ENCODE measurements at places on chromosomes 1 and 21.

DNA sequence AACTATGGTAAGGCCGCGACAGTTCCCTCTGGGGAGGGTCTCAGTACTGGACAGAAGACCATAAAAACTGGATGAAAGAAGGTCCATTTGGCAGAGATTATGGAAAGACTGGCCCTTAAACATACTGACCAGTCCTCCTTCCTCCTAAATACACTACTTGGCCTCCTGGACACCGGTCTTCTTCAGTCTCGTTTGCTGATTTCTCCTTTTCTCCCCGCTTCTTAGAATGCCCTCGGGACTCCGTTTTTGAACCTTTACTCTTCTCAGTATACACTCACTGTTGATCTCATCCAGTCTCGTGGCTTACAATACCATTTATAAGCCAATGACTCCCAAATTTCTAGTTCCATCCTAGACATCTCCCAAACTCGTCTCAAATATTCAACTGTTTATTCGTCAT, 694 bp upstream of the MRPL9 start:
- DNase-seq: peak; percentile 2

DNA sequence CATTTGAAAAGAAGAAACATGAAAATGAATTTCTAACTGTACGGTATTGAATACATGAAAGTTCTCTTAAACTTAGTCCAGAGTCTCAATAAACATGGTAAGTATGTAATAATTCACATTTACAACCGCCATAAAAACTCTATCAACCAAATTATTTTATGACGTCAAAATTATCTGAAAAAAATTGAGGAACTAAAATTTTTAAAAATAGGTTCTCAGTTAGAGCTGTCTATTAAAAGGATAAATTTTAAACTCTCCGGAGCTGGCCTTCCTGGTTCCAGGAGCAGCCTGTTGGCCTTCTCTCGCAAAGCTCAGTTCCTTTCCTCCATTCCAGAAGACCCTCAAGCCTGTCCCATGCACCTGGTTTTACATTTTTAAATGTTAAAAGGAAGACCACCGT, 18.7 kb upstream of the ETS2 start:
- DNase-seq: no peak

DNA sequence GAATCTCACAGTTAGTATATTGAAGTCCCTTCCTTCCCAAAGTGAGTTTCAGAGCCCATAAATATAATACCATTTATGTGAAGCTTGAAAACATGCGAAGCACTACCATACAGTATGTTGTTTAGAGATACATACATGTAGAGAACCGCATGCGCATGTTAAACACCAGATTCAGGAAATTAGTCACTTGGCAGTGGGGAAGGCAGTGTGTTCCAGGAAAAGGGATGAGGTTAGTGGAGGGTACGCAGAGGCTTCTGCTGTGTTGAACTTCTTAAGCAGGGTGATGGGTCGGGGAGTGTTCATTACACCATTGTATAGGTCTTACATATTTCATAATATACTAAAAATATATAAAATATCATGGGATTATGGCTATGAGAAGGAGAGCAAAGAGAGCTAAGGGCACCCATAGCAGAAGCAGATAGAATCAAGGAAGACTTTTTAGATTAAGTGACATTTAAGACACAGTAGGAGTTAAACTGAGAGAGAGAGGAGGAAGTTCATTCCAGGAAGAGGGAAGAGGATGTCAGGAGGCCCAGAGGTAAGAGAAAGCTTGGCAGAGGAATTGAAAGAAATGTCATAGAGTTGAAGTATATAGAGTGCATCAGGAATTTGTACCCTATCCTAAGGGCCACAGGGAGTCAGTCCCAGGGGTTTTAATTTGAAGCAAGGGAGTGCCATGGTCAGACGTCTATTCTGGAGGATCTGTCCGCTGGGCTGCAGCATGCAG, 43.5 kb upstream of the SARS1 start:
- DNase-seq: no peak

GRCh38 chr1:22318279-22318981, 133.2 kb upstream of the ZBTB40 start:
- DNase-seq: no peak
